ENCODE measurements at places on chromosomes 1 and 21. TPM values are rescaled to one million over a fixed set of nuclear protein-coding genes. Genes with fewer than 3 reads are reported as not detected.

AADACL3 gene
- not detected for total RNA-seq

TFF2 gene
- total RNA-seq: not detected

RUNX3 gene
- total RNA-seq: 5.7 TPM

LMOD1 gene
- not detected for total RNA-seq

ECM1 gene
- 2.1 TPM for total RNA-seq

NKAIN1 gene
- total RNA-seq: 1.1 TPM

KCNJ6 gene
- total RNA-seq: 3.9 TPM
